Trophoblast cell (in vitro differentiated cells and primary cell): ENCODE measurements at places on chromosomes 12 and 14.

DNA sequence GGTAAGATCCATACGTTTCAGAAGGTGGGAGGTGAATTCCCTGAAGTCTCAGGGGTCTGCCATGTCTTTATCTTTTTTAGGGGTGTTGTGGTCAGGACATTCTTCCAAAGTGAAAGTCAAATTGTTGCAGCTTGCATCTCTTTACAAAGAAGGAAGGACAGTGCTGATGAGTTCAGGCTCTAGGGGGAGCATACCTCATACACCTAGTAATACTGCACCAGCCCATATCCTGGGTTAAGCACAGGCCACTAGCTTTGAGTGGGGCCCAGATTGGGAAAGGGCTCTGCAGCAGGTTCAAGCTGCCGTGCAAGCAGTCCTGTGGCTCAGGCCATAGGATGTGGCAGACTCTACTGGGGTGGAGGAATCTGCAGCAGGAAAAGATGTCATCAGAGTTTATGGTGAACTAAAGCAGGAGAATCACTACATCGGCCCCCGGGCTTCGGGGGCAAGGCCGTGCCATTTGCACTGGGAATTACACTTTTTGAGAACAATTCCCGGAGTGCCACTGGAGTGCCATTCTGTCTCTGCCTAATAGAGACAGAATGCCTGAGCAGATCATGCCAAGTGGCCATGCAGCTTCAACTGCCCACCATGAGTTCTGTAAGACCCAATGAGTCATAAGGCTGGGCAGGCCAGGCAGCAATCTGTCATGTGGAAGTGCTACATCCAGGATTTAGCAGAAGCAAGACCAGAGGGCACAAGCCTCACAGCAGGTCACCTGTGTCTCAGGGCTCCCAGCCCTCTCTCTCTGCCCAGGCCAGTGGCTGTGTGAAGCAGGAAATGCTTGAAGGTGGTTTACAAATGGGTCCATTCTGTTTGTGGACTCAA is 32.3 kb downstream of the DIO3 start:
- DNase-seq, result no peak

DNA sequence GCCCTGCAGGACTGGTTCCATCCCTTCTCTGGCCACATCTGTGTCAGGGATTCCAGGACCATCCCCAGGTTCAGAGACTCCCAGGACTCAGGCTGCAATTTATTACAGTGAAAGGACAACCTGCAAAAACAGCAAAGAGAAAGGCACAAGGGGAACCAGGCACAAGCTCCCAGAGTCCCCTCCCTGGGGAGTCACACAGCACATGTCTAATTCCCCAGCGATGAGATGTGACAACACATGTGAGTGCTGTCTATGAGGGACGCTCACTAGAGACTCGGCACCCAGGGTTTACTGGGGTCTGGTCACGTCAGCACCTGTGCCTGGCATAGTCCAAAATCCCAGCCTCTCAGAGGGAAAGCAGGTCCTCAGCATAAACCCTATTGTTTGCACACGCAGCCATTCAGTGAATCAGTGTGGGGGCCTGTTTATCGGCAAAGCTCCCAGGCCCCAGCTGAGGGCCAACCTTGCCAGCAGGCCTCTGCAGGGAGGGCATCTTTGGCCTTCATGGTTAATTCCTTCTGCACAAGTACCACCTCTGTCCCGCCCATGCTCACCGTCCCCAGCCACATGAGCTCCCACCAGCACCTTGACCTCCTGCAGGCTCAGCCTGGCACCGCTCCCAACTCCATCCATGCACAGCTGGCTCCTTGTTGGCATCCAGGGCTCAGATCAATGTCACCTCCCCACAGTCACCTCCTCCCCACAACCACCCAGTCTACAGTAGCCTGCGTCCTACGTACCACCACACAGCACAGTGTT is 198.9 kb upstream of the SFSWAP start:
- DNase-seq, result no peak

GRCh38 chr14:87260460-87260859 is 732.5 kb downstream of the GALC start:
- DNase-seq, result no peak

GRCh38 chr12:60529723-60530122 is 933.9 kb downstream of the SLC16A7 start:
- DNase-seq, result no peak

GRCh38 chr12:116142936-116143898 is 134.3 kb downstream of the MED13L start:
- peak; percentile 28 for DNase-seq

GRCh38 chr14:105418269-105419194 is 1.1 kb upstream of the MTA1 start:
- DNase-seq, result no peak

DNA sequence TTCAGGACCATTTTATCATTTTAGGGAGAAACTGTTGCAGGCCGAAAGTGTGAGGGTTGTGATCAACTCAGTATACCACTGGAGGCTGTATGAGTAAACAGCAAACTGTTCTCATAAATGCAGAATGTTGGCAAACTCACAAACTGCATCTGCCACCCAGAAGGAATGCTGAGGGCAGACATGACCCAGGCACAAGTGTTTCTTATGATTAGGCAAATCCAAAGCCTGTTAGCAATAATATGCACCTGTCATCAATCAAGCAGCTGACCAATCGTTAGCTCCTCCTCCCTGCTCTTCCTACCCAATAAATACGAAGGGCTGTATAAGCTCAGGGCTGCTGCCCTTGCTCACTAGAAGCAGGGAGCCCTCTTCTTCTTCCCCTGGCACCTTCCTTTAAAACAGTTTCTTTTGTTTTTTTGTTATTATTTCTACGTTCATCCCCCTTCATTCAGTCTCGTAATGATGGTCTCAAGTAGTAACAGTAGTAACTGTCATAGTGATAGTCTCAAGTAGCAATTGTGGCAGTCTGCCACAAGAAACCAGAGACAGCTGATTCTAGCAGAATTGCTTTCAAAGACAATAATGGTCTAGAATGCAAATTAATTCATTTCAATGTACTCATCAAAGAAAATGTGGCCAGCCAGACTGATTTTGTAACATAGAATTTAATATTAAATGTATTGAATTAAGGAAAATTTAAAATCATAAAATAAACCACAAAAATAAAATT is 15.2 kb upstream of the CCDC175 start:
- DNase-seq, result no peak

DNA sequence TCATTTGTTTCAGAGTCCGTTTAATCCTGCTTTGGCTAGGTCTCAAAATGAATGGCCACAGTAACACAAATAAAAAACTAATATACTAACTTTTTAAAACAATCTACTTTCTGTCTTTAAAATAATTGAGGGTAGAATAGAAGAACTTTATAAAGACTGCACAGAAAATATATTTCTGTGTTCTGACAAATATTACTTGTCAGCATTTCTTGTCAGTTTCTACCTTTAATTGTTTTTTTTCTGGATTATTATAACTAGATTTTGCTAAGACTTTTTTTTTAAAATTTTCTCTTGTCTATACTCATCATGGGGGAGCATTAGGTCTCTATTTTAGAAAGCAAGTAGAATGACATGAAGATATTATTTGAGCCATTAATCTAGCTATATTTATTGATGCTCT is 86.2 kb downstream of the RAD52 start:
- no peak for DNase-seq

- no peak for DNase-seq
Observed at GRCh38 chr12:52179396-52179973, 12.3 kb downstream of the KRT80 start.

- no peak for DNase-seq
Observed at GRCh38 chr14:72318648-72319047, 386.4 kb downstream of the RGS6 start.

GRCh38 chr12:59431266-59431665 is 164.6 kb upstream of the SLC16A7 start:
- DNase-seq, result no peak
